ENCODE measurements at places on chromosomes 2 and 18.

DNA sequence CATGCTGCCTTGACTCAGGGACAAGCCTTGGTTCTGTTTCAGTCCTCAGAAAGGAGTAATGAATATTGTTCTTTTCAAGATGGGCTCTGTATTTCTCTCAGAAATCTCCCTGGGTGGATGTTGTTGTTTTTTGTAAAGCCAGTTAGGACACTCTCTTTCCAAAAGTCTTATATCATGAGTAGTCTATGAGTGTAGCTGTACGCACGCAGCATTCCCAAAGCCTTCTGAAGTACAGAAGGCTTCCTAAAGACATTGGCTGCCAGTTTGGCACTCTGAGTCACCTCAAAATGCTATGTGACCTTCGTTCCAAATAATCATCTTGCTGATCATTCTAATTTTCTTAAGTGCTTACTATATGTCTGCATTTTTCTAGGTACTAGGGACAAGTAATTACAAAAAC is 16.7 kb upstream of the GTF2A1L start:
- DNase-seq: no peak

DNA sequence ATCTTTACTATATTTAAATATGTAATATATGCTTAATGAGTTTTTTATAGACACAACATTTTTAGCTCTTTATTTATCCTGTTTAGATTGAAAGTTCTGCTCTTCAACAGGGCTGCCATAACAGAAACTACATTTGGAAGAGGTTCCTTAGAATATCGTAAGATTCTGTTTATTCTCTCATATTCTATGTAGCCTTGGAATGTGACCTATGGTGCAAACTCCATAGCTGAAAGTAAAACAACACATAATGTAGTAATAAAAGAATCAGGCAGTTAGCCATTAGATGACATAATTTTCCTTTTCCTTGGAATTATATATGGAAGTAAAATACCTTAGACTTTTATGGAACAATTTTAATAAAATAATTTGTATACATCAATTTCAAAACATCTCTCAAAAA is 91.3 kb downstream of the ZNF804A start:
- no peak for DNase-seq

- DNase-seq: no peak
Observed at GRCh38 chr18:10296491-10296890, 157.9 kb upstream of the APCDD1 start.

- DNase-seq: no peak
Observed at GRCh38 chr2:196149948-196150347, 21.4 kb downstream of the STK17B start.

Data from thoracic aorta (tissue), 2 donors.